ENCODE measurements at places on chromosomes 11 and 22. TPM values are rescaled to one million over a fixed set of nuclear protein-coding genes. Genes with fewer than 3 reads are reported as not detected.

The CTSW gene
- not detected for total RNA-seq

The RAB36 gene
- 7.8 TPM for total RNA-seq

The MUC2 gene
- total RNA-seq, result 0.16 TPM

The TTC38 gene
- 13.3 TPM for total RNA-seq

The OR51B4 gene
- not detected for total RNA-seq

The OR56A1 gene
- total RNA-seq, result not detected

The CDHR5 gene
- total RNA-seq, result not detected

The P2RY2 gene
- 11.8 TPM for total RNA-seq

The OR52H1 gene
- total RNA-seq, result not detected

The RDX gene
- 151 TPM for total RNA-seq

The CNTN5 gene
- total RNA-seq, result not detected

Measured in A549 treated with Hydrocortisone at 1 μM for 4 hours (cell line).